Omental fat pad (tissue), 4 donors: ENCODE measurements at places on chromosomes 11 and 22. TPM values are rescaled to one million over a fixed set of nuclear protein-coding genes. Genes with fewer than 3 reads are reported as not detected.

- DNase-seq = no peak
Observed at GRCh38 chr22:24486501-24486921, 8.6 kb upstream of the UPB1 start.

PLA2G3 gene
- not detected for total RNA-seq

OR4C15 gene
- not detected for total RNA-seq

- DNase-seq = no peak
Observed at GRCh38 chr11:35046681-35047080, 92.3 kb upstream of the CD44 start.

GRCh38 chr11:5291207-5291838, 10.4 kb downstream of the OR51B4 start:
- no peak for DNase-seq

DNA sequence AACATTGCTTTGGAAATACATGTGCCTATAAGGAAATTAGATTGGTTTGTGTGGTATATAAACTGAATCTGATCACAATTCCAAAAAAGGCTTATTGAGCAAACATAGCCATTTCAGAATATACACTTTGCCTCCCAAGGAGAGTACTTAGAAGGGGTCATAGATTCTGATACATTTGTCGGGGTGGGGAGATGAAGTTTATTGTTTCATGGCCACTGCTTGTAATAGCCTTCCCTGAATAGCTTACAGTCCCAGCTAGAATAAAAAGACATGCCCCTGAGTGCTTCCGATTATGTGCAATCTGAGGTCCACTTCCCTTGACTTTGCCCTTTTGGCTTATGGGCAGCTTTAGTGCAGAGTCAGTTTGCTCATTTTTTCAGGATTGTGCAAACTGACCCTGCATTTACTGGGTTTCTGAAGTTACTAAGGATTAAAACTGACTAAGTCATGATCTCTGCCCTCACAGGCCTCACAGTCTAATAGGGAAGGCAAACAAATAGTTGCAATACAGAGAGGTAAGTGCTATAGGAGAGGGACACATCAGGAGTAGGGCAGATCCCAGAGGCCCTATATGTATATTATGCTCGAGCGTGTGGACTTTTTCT, 184.2 kb downstream of the BLID start:
- no peak for DNase-seq

DNA sequence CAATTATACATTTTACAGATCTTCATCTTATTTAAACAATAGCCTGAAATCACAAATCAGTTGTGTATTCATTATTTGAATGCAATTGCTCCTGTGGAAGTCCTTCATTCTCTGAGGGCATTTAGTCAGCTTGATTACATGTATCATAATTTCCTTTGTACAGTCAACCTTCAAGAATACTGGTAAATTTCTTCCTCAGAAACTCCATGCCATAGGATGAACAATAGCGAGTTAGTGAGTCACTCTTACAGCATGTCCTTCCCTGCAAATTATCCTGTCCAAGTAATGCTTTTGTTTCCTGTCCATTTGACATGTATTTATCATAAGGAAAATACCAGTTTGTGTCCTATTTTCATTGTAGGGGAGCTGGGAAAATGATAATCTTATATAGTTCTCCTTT, 3.8 kb downstream of the OR10S1 start:
- no peak for DNase-seq

MRGPRF gene
- 27.8 TPM for total RNA-seq

RIMBP3B gene
- total RNA-seq = not detected

CEP126 gene
- 2.0 TPM for total RNA-seq

- DNase-seq = no peak
Observed at GRCh38 chr22:39522567-39523300, 2.4 kb downstream of the ATF4 start.

DNA sequence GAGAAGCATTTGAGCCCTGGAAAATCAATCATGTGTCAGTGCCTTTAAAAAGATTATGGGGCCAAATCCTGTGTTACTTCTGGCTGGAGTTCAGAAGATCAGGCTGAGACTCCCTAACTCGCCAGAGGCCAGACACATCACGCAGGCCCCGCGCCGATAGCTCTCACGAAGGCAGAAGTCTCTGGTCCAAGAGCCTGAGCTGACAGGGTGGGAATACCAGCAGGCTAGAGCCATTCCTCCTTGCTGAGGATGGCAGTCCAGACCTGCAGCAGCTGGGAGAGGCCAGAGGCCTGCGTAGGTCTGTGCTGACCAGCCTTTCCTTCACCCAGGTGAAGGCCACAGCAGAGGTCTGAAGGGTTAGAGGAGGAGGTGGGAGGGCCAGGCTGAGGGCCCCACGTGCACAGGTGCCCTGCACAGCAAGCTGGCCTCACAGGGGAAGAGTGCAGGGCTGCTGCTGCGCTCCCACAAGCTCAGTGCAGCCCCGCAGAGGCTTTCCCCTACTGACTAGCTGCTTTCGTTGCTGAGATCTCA, 52.9 kb downstream of the ST14 start:
- peak; percentile 17 for DNase-seq

- DNase-seq = no peak
Observed at GRCh38 chr11:120305286-120305685, 19.8 kb upstream of the TLCD5 start.

DNA sequence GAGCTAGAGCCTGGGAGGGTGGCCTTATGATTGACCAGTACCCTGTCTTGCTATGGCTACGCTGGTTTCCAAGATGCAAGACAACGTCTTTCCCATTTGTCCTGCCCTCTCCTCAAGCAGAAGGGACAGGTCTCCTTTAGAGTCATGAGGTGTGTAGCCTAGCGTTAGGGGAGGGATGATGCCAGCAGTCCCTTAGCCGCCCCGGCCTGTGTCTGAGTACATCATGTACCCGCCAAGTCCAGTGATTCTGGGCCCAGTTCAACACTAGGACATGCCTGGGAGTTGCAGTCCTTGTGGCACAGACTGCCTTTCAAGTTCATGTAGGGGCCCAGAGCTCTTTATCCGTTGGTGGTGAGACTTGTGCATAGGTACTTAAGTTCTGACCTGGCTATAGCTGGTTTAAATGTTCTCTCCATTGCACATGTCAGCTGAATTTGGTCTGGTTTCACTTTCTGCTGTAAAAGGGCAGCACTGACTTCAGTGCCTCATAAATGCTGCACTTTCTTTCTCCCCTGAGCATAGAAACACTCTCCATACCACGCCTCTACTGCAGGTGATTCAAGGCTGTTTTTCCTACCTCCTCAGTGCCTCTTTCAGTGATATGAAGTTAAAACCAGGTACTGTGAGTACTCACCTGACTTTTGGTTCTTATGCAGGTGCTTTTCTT, 151.1 kb downstream of the METTL15 start:
- no peak for DNase-seq

GPR83 gene
- total RNA-seq = 0.09 TPM

DNA sequence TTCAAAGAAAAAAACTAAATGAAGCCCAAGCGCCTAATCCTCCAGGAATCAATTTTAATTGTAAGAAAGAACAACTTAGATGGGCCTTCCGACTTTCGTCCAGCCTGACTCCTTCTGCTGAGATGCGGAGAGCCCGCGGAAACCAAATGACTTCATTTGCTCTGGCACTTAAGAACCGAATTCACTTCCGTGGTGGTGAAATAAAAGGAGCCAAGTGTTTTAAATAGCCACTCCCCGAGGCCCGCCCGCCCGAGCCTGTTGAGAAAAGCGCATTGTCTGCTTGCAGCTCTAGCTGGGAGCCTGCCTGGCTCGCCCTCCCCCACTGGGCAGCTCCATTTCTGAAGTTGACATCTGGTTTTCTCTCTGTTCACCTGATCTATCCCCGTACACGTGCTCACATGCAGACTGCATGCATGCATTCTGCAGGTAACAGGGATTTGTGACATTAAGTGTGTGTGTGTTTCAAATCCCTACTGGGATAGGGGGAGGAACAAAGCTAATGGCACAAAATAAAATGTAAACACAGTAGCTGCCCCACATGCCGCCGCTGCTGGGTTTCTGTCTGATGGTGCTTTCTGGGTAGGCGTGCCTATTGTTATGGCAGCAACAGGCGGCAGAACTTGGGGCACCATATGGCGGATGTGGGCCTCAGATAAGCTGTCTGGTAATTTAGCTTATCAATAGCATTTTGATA, 6.2 kb downstream of the TEAD1 start:
- no peak for DNase-seq

DNA sequence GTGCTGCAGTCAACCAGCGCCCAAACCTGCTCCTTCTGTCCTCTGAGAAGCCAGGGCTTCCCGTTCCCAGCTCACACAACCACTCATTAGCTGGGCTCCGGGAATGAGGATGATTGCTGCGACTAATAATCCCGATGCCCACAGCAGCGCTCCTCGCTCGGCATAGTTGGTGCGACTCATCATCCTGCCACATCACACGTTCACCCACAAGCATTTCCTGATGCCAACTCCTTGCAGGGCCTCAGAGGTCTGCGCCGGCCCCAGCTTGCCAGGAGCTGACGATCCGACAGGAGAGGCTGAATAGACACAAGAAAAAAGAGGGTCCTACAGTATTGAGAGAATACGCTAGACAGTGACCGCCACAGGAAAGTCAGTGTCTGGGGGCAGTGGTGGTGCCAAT, 10.6 kb upstream of the CSNK1E start:
- DNase-seq = no peak

DNA sequence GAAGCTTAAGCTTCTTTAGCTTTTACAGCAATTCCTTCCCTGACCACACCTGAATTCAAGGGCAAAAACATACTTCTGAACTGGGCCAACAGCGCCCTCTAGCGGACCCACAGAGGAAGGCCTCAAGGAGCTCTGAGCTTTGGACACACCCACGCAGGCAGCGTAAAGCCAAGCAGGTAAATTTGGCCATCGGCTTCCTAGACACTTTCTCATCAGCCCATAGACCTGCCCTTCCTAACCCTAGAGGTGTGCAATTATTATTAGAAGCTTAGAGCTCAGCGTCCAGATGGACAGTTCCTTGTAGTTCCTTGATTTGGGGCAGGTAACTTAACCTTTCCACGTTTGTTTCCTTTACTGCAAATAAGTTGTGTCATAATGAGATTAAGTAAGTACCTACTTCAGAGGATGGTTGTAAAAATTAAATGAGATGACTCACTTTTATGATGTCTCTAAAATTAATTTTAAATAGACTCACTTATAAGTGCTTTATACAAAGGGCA, 25.7 kb upstream of the HMGXB4 start:
- peak; percentile 41 for DNase-seq

GRCh38 chr11:1305063-1305495, 4.4 kb downstream of the TOLLIP start:
- no peak for DNase-seq
